ENCODE measurements at places on chromosomes 3 and 15.
A peak's percentile ranks its signal among the peaks of the same experiment; 100 is the strongest.

GRCh38 chr3:193743702-193744047 is 150.7 kb downstream of the OPA1 start:
- no peak for DNase-seq

- DNase-seq: no peak
These were observed 33.8 kb upstream of the TFRC start for GRCh38 chr3:196115678-196116083.

- DNase-seq: no peak
These were observed 252.5 kb downstream of the THRB start for GRCh38 chr3:24242012-24242698.

- DNase-seq: no peak
These were observed 74.3 kb downstream of the RPN1 start for GRCh38 chr3:128576290-128576689.

GRCh38 chr15:81106560-81106959 is 27.5 kb upstream of the CFAP161 start:
- DNase-seq: no peak

DNA sequence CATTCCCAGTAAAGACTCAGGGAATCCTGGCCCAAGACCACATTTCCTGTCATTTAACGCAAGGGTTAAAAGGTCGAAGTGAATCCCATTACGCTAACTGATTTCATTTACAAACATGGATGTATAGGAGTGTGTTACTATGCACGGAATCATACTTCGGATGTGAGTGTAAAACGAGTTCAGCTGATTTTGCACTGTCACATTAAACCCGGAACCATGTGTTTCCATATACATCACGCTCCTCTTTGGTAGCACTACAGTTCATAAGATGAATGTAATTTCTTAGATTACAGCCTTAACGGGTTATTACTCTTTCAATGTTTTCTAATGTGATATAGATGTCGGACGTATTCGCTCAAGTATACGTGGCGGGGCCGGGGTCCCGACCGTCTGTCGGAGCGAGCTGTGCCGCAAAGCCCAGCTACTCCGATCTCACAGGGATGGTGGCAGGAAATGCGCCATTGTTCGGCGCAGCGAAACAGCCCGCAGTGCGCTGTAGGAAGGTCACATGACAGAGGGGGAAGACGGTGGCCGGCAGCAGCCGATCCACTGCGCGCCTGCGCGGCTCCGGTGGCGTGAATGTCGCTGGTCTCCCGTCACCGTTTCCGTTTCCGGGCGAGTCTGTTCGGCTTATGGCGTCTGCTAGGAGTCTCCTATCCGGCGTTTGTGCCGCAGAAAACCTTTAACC is 97.3 kb downstream of the NPAP1 start:
- DNase-seq: peak; percentile 18

DNA sequence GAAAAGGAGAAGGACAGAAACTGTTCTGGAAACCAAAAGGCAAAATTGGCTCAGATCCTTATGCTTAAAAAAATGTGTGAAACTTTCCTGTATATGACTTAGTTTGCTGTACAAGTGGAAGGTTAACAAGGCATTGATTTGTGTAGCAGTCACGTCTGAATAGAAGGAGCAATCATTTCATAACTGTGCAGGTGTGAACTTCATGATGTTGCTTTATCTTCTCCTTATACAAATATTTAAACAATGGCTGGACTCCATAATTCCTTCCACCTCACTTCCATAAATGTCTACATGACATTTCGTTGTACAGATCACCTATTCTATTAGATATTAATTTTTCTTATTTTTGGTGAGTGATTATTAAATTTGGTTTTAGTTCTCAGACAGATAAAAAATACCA is 382.7 kb upstream of the NPAP1 start:
- DNase-seq: no peak

GRCh38 chr3:143306407-143306806 is 186.8 kb downstream of the CHST2 start:
- no peak for DNase-seq

GRCh38 chr15:71508081-71508682 is 302.2 kb upstream of the NR2E3 start:
- DNase-seq: no peak

GRCh38 chr15:48888191-48888590 is 10.3 kb downstream of the EID1 start:
- DNase-seq: no peak

DNA sequence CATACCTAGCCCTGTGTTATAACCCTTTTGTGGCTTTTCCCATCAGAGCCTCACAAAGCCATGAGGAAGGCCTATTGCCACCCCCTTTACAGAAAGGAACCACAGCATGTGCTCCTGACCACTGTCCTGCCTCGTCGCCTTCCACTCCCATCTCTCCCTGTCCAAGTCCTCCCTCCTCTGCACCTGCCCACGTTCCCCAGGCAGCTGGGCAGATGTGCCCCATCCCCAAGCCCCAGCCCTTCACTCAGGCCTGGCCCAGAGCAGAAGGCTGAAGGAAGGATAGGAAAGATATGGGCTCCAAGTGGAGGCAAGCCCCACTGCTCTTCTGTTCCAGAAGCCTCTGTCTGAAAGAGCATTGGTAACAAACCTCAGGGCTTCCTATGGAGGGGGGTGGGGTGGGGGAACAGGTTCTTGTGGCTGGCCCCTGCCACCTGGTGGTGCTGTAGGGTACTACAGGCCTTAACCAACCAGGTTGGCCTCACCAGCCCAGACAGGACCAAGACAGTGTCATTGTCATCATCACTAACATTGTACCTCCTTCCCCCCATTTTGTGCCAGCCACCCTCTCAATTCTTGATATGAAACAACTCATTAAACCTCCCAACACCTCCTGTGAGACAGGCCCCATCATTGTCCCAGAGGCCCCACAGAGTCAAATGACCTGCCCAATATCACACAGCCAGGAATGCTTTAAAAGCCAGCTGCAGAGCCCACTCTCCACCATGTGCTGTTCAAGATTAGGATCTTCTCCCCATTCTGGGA is 10.0 kb downstream of the POC1A start:
- DNase-seq: peak; percentile 73

DNA sequence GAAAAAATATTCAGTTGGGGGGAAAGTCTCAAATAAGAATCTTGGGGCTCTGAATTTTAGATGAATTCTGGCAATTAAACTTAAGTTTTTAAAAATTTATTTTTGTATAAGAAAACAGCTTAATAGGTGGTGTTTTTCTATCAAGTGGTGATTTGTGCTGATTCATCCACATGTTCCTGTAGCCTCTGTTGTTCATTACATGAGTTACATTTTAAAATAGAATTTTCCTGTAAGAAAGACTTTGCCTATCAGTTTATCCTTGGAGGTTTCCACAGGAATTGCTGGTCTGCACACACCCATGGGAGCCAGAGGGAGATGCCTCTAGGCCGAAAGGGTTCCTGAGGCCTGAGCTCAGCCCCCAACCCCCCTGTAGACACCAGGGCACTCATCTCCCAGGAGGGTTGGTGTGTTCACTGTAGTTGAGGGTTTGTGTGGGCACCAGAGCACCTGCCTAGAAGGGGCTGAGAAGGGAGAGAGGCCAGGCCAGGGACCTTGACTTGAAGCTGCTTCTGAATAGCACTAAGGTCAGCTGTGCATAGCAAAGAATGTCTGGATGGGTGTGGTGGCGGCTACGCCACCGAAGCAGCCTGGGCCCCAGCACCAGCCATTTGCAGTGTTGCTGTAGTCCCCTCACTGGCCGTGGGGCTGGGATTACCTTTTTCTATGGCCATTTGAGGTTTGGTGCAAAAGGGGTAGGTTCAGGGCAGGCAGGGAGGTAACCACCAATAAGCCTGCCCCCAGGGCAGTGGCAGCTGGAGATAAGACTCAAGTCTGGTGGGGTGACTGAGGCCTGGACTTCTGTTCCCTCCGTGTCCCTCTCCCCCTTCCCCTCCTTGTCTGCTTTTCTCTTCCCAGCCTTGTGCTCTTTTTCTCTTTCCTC is 11.9 kb downstream of the DNAJA4 start:
- DNase-seq: no peak

- DNase-seq: peak; percentile 26
These were observed 67.6 kb downstream of the FNDC3B start for GRCh38 chr3:172106989-172107388.

GRCh38 chr3:46852839-46853355 is 10.3 kb downstream of the MYL3 start:
- DNase-seq: no peak

DNA sequence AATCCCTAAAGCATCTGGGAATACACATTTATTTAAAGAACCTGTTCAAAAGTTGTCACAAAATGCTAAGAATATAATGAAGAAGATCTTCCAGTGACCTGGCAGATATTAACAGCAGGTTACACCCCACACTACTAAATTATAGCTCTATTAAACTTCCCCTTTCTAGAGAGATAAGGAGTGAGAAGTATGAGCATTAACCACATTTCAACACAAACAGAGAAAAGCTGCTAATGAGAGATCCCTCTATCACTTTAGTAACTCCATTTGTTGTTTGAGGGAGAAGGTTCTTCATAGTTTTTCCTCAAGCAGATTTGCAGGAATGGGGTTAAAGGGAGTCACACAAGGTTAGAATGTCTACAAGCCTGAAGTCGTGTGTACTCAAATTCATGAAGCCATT is 3.6 kb downstream of the COL8A1 start:
- DNase-seq: no peak

- no peak for DNase-seq
These were observed 432.3 kb upstream of the TPRG1 start for GRCh38 chr3:188739511-188739910.

GRCh38 chr15:25582886-25583285 is 144.1 kb upstream of the UBE3A start:
- DNase-seq: no peak

DNA sequence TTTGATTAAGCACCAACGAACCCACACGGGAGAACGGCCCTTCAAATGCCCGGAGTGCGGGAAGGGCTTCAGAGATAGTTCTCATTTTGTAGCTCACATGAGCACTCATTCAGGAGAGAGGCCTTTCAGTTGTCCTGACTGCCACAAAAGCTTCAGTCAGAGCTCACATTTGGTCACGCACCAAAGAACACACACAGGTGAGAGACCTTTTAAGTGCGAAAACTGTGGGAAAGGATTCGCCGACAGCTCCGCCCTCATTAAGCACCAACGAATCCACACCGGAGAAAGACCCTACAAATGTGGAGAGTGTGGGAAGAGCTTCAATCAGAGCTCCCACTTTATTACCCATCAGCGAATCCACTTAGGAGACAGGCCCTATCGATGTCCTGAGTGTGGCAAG is 8.7 kb downstream of the ZNF774 start:
- no peak for DNase-seq

GRCh38 chr15:80247320-80247719 is 4.7 kb downstream of the CTXND1 start:
- DNase-seq: no peak

DNA sequence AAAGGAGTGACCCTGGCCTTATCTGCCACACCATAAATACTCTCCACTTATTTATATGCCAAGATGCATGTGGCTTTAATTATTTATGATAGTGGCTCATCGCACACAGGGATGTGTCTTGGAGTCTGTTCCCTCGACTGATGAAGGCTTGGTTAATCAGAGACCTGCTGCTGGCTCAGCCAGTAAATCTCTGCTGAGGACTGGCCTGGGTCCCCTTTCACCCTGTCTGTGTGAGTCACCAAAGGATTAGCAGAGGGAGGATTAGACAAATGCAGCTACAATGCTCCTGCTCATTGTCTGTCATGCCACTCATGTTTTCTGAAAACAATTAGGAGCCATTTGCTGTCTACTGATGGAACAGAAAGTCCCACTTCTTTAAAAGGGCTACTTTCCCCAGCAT is 226.8 kb downstream of the NTRK3 start:
- DNase-seq: no peak

DNA sequence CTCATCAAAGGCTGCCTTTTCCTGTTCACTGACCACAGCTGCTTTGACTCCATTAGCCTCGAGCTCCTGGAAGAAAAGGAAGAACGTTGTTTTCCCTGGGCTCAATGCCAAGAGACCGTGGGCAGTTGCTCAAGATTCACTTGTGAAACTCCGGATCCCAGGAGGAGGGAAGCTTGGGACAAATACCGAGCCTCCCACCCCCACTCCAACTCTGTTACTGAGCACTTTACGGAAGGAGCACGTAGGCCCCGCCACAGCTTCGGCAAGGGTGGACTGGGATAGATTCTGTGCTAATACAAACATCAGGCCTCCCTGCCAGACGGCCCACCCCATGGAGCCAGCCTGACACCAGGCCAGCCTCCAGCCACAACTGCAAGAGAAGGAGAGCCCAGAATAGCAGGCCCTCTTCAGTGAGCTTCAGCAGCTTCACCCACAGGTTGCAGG is 10.8 kb upstream of the FANCD2 start:
- DNase-seq: no peak

DNA sequence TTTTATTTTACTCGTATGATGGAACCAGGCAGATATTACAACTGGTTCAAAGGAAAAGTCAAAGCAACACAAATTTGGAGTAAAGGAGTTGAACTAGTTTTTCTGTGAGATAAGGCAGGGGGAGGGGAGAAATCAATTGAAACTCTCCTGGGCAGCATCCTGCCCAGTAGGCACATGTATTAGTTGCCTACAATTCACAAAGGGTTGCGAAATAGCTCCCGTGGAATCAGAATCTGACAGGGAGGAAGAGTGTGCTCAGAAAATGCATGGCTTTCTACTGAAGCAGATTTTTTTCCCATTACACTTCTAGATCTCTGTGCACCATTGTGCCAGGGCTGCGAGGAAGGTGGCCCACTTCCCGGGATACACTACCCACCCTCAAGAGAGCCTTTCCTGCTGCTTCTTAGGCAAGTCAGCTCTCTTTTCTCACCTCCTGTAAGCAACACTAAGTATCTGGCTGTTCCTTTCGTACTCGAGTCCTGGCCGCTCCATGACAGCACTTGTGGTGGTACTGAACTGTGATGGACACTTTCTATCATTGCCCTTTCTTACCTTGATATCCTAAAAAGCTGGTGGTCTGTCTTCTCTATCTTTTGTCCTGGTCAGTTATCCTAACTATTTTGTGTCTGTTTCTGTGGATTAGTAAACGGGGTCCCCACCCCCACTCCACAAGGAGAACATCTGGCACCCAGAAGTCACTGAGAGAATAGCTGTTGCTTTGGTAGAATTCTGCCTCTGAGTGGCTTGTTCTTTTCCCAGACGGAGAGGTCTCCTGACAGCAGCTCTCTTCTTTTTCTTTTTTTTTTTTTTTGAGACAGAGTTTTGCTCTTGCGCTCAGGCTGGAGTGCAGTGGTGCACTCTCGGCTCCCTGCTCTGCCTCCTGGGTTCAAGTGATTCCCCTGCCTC is 74.8 kb downstream of the RPL39L start:
- no peak for DNase-seq

- no peak for DNase-seq
These were observed 3.0 kb downstream of the BMF start for GRCh38 chr15:40105517-40106202.

GRCh38 chr3:66497985-66498671 is 2.7 kb downstream of the LRIG1 start:
- DNase-seq: no peak

GRCh38 chr15:45201557-45201859 is 13.7 kb upstream of the SHF start:
- no peak for DNase-seq

DNA sequence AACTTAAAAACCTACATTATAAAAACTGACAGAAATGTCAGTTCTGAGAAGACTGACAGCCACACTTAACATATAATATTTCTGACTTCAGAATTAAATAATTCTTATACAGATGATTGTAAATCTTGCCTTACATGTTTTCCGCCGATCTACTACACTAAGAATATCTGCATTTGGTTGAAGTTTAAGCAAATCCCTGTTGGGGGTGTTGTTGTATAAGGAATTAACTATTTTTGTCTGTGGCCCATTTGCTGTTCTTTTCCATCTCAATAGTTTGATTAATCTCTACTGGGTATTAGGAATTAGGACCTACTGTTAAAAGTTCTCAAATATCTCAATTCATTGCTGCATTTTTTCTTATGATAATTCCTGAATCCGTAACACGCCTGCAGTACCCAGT is 838.3 kb upstream of the ROBO1 start:
- DNase-seq: no peak
